ENCODE measurements at places on chromosomes 16 and 17.

GRCh38 chr17:58875261-58875660 lies 119.6 kb downstream of the PPM1E start:
- no peaks in the 10 kb centered on the region for H3K4me1 ChIP-seq
- no peak overlapping the region for H3K4me3 ChIP-seq
- no peaks in the 10 kb centered on the region for H3K27me3 ChIP-seq
- DNase-seq: no peak
- H3K27ac ChIP-seq: no peak overlapping the region
- no peaks in the 10 kb centered on the region for H3K36me3 ChIP-seq

DNA sequence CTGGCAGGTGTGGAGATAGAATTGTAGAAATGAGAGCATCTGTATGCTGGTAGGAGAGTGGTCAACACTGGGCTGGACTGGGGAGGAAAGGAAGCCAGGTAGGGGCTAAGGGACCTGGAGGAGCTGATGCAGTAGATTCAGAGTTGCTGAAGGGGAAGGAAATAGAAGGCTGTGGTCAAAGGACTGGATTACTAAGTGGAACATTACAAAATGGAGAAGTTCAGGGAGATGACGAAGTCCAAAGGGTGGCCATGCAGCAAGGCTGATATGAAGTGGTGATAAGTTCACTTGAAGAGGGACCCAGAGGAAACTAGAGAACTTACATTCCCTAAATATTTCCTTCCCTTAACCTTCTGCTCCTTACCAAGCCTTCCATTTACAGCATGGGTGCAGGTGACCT lies 8.6 kb upstream of the CCL2 start:
- H3K27ac ChIP-seq: no peak overlapping the region
- H3K4me3 ChIP-seq: no peak overlapping the region
- H3K27me3 ChIP-seq: no peaks in the 10 kb centered on the region
- H3K36me3 ChIP-seq: no peaks in the 10 kb centered on the region
- peaks cover 59% of the 10 kb centered on the region for H3K4me1 ChIP-seq

GRCh38 chr16:85387171-85387507 lies 226.0 kb upstream of the GSE1 start:
- no peak for DNase-seq
- no peak overlapping the region for H3K27ac ChIP-seq
- peaks cover 70% of the 10 kb centered on the region for H3K4me1 ChIP-seq
- no peaks in the 10 kb centered on the region for H3K27me3 ChIP-seq
- no peak overlapping the region for H3K4me3 ChIP-seq
- H3K36me3 ChIP-seq: no peaks in the 10 kb centered on the region

GRCh38 chr17:13086142-13086769 lies 68.4 kb upstream of the ELAC2 start:
- H3K27ac ChIP-seq: no peak overlapping the region
- H3K36me3 ChIP-seq: no peaks in the 10 kb centered on the region
- DNase-seq: no peak

DNA sequence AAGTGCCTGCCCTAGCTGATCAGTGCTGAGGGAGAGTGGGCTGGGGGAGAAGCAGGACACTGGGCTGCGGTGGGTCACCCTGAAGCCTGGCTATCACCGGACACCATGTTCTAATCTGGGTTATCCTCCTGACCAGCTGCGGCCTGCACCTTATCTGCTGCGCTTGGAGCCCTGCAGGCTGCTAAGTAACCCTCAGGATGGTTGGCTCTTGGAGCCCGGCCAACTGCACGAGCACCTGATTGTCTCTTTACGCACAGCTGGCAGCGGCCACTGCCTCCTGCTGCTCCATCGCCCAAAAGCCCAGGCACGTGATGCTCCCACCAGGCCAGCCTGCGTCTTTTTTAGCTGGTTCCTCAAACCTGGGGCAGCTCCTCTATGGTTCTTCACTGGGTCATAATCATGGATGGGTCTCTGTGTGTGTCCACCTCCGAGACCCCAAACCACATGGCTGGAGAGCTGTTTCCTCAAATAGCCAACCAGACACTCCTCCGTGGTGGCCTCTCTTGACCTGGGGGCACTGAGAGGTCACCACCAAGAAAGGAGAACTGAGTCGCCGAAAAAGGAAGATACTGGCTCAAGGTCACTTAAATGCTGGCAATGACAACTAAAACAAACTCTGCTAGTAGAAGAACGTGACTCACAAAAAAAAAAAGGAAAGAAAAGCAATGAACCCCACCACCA lies 21.7 kb downstream of the SPHK1 start:
- no peak for DNase-seq
- H3K27me3 ChIP-seq: no peaks in the 10 kb centered on the region
- H3K4me3 ChIP-seq: no peak overlapping the region
- H3K4me1 ChIP-seq: no peaks in the 10 kb centered on the region
- H3K27ac ChIP-seq: no peak overlapping the region

DNA sequence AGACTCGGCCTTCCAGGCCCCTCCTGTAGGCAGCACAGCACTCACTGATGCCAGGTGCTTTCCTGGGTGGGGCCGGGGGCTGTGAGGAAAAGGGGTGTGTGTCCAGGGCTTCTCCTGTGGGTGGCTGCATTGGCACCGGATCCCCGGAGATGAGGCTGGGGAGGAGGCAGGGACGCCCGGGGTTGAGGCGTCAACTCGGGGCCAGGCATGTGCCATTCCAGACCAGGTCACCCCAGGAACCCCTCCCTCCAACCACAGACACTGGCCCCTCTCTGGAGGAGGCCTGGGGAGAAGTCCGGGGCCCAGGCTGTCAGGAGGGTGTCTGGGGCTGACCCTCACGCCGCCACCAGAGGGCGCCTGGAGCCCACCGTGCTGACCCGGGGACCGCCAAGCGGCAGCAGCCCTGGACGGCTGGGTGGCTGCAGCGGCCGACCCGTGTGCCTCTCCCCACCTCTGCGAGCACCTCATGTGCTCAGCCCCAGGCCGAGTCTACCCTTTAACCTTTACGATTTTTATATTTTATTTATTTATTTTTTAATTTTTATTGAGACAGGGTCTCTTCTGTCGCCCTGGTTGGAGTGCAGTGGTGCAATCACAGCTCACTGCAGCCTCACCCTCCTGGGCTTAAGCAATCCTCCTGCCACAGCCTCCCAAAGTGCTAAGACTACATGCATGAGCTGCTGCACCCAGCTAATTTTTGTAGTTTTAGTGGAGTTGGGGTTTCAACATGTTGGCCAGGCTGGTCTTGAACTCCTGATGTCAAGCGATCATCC lies 3.2 kb upstream of the METRN start:
- no peaks in the 10 kb centered on the region for H3K36me3 ChIP-seq
- H3K27ac ChIP-seq: no peak overlapping the region

DNA sequence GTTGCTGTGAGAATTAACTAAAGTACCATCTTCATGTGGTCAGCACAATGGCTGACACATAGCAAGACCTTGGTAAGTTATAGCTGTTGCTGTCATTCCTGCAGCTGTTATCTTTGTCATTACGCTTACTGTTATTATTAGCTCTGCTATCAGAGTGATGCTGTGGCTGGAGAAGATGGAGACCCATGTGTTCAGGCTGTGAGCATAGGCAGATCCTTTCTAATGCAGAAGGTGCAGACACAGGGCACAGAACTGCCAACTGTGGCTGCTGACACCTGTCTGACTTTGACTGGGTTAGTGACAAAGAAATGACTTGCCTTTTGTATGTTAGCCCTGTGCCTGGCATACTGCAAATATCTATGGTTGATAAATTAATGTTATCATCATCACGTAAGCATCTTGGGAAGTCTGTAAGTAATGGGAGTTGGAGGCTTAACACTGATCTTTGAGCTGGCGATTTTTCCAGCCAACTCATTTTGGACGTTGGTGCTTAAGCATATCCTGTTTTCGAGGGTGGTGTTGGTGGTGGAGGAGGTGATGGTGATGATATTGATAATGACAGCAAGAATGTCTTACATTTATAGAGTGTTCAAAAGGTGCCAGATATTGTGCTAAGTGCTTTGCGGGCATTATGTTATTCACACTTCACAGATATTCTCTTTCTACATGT lies 695.3 kb downstream of the WWOX start:
- no peaks in the 10 kb centered on the region for H3K36me3 ChIP-seq
- H3K27me3 ChIP-seq: no peaks in the 10 kb centered on the region
- no peak for DNase-seq
- H3K4me1 ChIP-seq: no peaks in the 10 kb centered on the region

DNA sequence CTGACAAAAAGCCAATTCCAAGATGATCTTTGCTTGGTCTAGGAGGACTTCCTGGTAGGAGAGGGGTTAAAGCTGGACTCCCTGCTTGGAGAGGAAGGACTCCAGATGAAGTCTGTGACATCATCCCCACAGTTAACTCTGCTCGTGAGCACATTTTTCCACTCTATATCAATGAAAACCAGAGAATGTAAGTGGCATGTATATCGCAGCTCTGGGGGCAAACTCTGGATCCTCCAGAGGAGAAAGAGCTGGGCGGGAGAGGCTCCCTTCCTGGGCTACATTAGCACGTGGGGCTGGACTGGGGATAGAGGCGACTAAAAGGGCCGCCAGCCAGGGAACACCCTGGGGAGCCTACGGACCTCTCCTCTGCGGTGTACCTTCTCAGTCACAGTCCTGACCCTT lies 34.1 kb downstream of the HIC1 start:
- H3K27me3 ChIP-seq: no peaks in the 10 kb centered on the region
- no peaks in the 10 kb centered on the region for H3K36me3 ChIP-seq
- H3K4me1 ChIP-seq: peaks cover 89% of the 10 kb centered on the region
- H3K4me3 ChIP-seq: peak overlapping the region; percentile 51
- peak overlapping the region; percentile 86 for H3K27ac ChIP-seq

DNA sequence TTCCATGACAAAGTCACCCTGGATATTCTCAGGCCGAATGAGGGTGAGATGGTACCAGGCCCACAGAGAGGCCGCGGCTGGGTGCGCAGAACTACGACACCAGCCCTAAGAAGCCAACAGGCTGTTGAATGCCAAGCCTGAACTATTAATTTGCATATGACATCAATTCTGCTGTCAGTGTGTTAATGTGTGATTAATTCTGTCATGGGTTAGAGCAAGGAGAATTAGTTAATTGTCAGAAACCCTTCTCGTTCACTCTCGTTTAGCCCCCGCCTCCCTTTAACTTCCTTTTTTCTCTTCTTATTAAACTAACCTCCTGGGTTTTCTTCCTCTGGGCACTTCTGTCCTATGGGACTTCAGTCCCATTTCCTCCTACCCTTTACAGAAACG lies 123.4 kb downstream of the ZFHX3 start:
- no peak overlapping the region for H3K27ac ChIP-seq
- no peak for DNase-seq
- H3K4me1 ChIP-seq: peaks cover 43% of the 10 kb centered on the region
- no peaks in the 10 kb centered on the region for H3K27me3 ChIP-seq
- no peaks in the 10 kb centered on the region for H3K36me3 ChIP-seq

DNA sequence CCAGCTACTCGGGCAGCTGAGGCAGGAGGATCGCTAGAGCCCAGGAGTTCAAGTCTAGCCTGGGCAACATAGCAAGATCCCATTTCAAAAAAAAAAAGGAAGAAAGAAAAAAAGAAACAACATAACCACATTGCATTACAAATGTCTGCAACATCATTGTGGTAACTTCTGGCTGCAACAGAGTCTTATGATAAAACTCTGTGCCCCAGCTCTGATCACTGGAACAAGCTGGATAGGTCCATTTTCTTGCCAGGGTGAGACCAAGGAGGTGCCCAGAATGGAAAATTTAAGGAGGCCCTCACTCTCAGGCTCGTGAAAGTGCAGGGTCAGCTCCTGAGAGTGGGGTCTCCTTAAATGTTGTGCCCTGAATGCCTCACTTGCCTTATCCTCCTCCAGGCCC lies 37.8 kb upstream of the KDM8 start:
- H3K36me3 ChIP-seq: no peaks in the 10 kb centered on the region
- no peak overlapping the region for H3K27ac ChIP-seq
- DNase-seq: no peak
- no peaks in the 10 kb centered on the region for H3K4me1 ChIP-seq
- no peaks in the 10 kb centered on the region for H3K27me3 ChIP-seq
- no peak overlapping the region for H3K4me3 ChIP-seq

GRCh38 chr17:17605729-17606088 lies 14.2 kb upstream of the PEMT start:
- no peak for DNase-seq
- H3K27me3 ChIP-seq: no peaks in the 10 kb centered on the region
- no peak overlapping the region for H3K27ac ChIP-seq
- no peak overlapping the region for H3K4me3 ChIP-seq
- H3K36me3 ChIP-seq: no peaks in the 10 kb centered on the region
- no peaks in the 10 kb centered on the region for H3K4me1 ChIP-seq

- no peaks in the 10 kb centered on the region for H3K36me3 ChIP-seq
- no peaks in the 10 kb centered on the region for H3K4me1 ChIP-seq
- no peak for DNase-seq
Measured at GRCh38 chr17:51955245-51955644, 203.3 kb downstream of the CA10 start.

DNA sequence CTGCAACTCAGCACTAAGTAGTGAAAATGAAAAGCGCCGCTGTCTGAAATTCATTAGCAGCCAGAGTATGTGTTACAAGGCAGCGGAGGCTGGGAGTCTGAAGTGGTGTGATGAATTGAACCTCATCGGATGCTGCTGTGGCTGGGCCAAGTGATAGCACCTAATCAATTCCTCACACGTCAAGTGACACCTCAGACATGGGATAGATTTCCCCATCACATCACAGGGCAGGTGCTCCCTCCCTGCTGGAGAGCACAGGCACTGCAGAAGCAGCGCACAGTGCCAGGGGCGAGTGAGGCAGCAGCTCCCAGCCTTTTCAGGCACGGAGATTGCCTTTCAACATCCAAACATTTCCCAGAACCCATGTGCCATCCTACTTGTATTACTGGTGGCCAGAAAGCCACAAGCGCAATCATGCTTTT lies 32.2 kb downstream of the DRC3 start:
- H3K36me3 ChIP-seq: peaks cover 3% of the 10 kb centered on the region
- no peak overlapping the region for H3K4me3 ChIP-seq
- H3K4me1 ChIP-seq: no peaks in the 10 kb centered on the region
- DNase-seq: no peak
- H3K27ac ChIP-seq: no peak overlapping the region

GRCh38 chr16:81994485-81994884 lies 16.8 kb downstream of the SDR42E1 start:
- H3K4me3 ChIP-seq: no peak overlapping the region
- peaks cover 11% of the 10 kb centered on the region for H3K36me3 ChIP-seq
- H3K4me1 ChIP-seq: peaks cover 16% of the 10 kb centered on the region
- no peak for DNase-seq
- no peak overlapping the region for H3K27ac ChIP-seq

GRCh38 chr16:57577691-57578224 lies 35.3 kb downstream of the ADGRG5 start:
- DNase-seq: no peak
- peaks cover 7% of the 10 kb centered on the region for H3K4me1 ChIP-seq
- no peaks in the 10 kb centered on the region for H3K27me3 ChIP-seq
- no peak overlapping the region for H3K4me3 ChIP-seq

- H3K27ac ChIP-seq: no peak overlapping the region
- H3K4me1 ChIP-seq: peaks cover 52% of the 10 kb centered on the region
- H3K27me3 ChIP-seq: no peaks in the 10 kb centered on the region
- no peak for DNase-seq
- no peaks in the 10 kb centered on the region for H3K36me3 ChIP-seq
- no peak overlapping the region for H3K4me3 ChIP-seq
Measured at GRCh38 chr16:27265982-27266381, 2.6 kb downstream of the NSMCE1 start.

All from esophagus squamous epithelium (tissue), 5 donors.